ENCODE measurements at places on chromosomes 3 and 15.

DNA sequence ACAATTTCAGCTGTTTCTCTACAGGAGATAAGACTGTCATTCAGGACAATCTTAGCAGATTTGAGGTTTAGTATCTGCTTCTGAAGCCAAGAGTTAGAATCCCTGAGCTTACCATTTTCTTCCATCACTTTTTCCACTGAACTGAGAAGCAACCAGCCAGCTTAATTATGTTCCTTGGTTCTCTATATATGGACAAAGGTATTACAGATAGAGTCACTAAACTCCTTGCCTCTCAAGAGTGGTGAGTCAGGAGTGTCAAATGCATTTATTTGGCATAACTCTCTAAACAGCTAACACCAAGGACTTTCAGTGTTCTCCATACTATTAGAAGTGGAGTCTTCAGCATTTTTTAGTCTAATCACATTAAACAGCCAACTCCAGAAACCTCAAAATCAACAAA, 239.3 kb downstream of the ALCAM start:
- no peak for DNase-seq

DNA sequence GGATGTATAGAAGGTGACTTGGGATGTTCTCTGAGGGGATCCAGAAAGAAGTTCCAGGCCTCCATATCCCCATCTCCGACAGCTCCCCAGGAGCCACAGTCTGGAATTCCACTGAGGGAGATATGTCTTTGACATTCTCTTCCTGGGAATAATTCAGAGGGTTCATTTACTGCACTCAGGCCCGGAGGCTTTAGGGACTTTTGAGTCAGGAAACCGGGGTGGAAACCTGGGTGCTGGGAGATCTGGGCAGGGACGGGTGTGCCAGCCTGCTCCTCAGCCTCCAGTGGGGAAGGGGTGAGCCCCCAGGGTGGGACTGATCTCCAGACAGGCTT, 147.7 kb downstream of the SMAD6 start:
- DNase-seq, result no peak

GRCh38 chr3:182808041-182808770, 14.9 kb downstream of the ATP11B start:
- DNase-seq, result no peak

GRCh38 chr3:188133219-188133618, 20.7 kb upstream of the LPP start:
- no peak for DNase-seq

DNA sequence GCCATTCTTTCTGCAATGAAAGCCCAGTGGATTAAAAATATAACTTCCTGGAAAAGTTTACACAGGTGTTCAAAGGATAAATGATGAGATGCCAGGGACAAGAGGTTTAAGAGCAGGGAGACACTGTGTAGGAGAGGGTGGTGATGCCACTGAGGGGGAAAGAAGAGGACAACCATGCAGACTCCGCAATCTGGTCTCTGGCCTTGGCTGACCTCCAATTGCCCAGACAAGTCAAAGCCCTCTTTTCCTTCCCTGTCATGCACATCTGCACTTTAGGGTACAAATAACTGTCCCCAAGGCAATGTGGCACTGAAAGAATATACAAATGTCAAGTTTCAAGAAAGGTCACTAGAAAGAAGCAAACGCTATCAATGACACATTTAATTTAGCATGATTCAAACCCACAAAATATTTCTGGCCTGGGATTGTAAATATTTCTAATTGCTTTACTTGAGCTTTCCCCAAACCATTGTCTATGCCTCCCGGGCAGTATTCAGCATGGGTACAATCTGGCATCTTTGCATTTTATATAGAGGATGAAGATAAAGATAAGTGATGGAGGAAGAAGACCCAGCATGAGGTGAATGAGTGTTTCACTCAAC, 319.4 kb downstream of the PLCL2 start:
- no peak for DNase-seq

DNA sequence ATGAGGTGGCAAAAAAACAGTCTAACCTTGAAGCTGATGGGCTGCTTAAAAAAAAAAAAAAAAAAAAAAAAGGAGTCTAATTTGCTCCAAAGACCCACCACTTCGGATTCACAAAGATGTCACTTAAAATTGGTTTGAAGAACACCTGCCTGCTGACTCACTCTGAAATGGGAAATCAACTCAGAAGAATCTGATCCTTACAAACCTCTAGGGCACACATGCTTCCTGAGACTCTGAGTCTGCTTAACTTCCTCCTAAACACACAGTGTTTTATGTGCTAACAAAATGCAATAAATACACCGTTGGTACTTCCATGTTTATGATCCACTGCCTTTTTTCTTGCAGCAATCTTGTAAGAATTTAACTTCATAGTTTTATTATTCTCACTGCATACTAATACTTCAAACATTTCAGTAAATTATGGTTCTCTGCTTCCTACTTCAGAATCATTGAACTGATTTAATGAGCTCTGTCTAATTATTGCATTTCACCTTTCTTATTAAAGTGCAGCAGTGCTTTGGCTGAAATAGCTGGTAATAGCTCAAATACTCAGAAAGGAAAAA, 73.0 kb upstream of the FRMD4B start:
- DNase-seq, result no peak

- no peak for DNase-seq
Observed at GRCh38 chr3:37072892-37073291, 79.6 kb downstream of the MLH1 start.

- DNase-seq, result no peak
Observed at GRCh38 chr3:98130421-98130820, at the start of gene OR5H1. TSS of gene OR5H1 (plus strand) at chr3:98130721. CDS start at chr3:98132698, 1,977 bp downstream.

- DNase-seq, result no peak
Observed at GRCh38 chr15:94442480-94442879, 211.1 kb downstream of the MCTP2 start.

DNA sequence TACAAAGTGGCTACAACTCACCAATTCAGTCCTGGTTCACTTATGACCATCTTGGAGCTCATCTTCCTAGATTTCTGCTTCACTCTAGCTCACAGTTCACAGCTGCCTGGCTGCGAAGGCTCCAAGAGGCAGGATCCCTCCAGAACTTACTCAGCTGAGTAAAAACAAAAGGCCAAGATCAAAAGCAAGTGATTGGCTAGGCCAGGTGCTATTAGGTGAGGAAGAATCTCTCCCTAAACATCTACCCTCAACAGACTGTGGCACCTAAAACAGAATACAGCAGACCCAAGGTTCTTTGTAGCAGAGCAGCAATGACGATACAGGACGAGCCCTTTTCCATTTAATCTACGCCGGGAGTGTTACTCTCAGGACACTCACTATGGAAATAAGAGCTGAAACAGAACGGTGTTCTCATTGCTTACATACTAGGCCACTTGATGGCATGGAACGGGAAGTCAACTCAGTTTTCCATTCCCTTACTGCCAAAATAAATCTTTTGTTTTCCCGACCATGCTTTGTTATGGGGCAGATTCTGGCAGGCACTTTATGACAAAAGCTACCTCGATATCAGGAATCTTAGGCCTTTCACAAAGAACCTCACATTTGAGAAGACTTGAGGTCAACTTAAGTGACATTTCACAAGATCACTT, 901 bp downstream of the ICE2 start:
- DNase-seq, result no peak

DNA sequence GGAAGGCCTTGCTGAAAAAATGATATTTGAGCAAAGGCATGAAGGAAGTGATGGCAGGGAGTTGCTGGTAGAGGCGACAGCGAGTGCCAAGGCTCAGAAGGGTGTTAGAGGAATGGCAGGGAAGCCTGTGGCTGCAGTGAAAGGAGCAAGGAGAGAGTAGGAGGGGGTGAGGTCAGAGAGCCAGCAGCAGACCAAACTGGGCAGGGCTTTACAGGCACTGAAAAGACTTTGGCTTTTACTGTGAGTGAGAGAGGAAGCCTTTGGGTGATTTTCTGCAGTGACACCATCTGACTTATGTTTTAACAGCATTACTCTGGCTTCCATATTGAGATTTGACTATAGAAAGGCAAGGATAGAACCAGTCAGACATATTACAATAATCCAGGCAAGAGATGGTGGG, 11.4 kb downstream of the TICRR start:
- DNase-seq, result no peak

DNA sequence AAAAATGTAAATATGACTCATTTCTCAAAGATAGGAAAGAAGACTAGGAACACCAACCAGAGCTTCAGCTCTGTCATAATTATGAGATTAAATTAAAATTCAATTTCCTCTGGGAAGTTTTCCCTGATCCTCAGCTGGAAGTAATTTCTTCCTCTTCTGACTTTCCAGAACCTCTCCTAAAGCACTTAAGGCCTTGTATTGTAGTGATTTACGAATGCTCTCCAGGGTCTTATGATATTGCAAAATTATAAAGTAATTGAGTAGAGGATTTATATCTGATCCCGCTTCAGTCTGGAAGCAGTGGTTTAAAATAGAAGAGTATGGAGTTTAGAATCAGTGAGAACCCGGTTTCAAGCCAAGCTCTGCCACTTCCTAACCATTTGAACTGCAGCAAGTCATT, 279.8 kb downstream of the ZPLD1 start:
- no peak for DNase-seq

- no peak for DNase-seq
Observed at GRCh38 chr15:23372284-23372683, 17.7 kb downstream of the GOLGA8S start.

DNA sequence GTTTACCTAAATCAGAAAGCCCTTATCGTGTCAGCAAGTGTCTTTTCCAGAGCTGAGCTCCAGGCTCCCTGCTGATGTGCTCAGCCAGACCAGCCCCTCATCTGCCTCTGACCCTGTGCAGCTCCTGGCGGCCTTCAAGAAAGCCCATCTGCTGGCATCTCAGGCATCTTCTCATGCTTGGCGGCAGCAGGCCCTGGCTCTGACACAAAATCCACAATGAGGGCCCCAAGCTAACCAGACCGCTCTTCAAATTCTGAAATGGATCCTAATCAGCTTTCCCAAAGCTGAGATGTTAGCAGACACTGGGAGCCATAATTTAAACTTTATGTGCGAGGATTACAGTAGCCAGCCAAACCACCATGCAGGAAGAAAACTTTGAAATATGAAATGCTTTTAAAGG, 50.8 kb upstream of the CTDSPL start:
- no peak for DNase-seq

DNA sequence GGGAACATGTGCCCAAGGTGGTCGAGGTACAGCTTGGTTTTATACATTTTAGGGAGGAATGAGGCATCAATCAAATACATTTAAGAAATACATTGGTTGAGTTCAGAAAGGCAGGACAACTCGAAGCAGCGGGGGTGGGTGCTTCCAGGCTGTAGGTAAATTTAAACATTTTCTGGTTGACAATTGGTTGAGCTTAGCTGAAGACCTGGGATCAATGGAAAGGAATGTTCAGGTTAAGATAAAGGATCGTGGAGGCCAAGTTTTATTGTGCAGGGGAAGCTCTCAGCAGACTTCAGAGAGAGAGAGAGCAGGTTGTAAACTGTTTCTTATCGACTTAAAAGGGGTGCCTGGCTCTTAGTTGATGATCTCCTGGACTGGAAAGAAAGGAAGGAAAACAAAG, 11.3 kb downstream of the CPN2 start:
- no peak for DNase-seq

DNA sequence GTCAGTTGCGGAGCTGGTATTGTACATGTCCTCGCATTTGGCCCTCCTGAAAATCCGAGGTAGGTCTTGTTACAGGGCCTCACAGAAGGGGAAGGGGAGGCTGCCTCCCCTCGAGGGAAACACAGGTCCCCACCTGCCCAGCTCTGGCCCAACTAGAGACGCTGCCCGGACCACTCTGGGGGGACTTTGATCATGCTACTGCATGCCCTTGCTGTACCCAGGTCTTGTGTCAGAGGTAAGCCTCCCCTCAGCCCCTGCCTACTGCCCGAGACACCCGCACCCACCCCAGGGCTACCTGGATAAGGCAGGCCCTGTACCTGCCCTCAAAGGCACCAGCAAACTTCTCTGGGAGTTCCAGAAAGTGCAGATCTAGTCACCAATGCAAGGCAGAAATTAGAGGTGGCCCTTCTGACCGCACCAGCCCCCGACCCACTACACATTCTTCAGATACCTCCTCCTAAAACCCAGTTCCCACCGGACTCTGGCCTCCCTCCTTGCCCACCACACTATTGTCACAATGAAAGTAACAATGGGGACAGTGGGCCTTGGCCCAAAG, 981 bp upstream of the SCAP start:
- DNase-seq, result no peak

GRCh38 chr3:118987477-118987876, 47.2 kb downstream of the IGSF11 start:
- no peak for DNase-seq

GRCh38 chr3:74129056-74129455, 485.4 kb downstream of the CNTN3 start:
- no peak for DNase-seq

DNA sequence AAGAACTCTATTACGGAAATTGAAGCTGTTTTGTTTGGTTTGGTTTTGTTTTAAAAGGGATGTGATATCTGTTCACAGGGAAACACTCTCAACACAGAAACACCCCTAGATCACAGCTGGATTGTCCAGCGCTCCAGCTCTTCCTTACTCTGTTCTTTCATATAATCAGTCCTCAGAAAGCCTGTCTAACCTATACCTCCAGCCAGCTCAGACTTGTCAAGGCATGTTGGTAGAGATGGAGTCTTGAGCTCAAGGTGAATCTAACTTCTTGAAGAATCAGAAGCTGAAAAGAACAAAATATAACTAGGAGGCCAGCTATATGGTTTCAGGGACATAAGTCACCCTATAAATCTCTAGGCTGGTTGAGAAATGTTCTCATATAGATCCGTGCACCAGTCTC, 110.2 kb upstream of the EPHA3 start:
- no peak for DNase-seq

DNA sequence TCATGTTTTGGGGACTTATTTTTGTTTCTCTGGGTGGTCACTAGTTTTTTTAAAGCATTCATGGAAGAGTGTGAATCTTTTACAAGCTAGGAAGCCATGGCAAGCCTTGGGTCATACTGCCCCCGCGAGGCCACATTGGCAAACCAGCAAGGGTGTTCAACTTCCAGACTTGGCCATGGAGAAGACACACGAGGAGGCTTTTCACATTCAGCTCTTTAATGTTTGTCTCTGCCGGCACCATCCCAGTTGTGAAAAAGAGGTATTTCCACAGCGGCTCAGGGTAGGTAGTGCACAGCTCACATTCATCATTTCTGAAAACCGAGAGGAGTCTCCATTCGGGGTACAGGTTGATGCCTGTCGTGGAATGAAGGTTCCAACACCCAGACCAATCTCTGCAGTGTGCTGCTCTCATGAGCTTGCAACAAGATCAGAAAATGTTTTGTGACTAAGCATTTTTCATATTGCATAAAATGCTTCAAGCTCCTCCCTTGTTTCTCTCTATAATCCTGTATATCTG, 7.7 kb downstream of the CCR5 start:
- DNase-seq, result peak; percentile 48

- DNase-seq, result no peak
Observed at GRCh38 chr15:53511175-53511574, 248.3 kb downstream of the WDR72 start.

DNA sequence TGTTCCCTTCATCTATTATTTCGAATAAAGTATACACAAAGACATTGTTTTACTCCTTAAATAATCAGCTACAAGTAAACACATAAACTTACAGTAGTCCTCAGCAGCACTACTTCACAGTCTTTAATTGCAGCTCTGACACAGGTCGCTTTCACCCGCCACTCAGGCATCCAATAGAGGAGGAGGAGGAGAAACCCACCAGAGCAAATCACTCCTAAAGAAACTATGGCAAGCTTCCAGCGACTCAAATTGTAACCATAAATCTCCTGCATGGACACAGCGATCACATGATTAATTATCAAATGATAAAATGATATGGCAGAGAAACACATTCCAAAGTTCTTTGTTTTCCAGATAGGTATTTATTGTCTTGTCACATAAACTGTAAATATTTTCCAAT, 26.2 kb downstream of the ATP13A3 start:
- DNase-seq, result no peak

- DNase-seq, result no peak
Observed at GRCh38 chr3:23553353-23553752, 252.4 kb upstream of the UBE2E1 start.

Data from iPS DF 19.7 (cell line).